ENCODE measurements at places on chromosomes 11 and 22.

- no peak for DNase-seq
Measured at GRCh38 chr11:60084631-60085273, 3.7 kb upstream of the MS4A2 start.

- DNase-seq = no peak
Measured at GRCh38 chr11:119180729-119181676, 4.3 kb upstream of the NHERF4 start.

DNA sequence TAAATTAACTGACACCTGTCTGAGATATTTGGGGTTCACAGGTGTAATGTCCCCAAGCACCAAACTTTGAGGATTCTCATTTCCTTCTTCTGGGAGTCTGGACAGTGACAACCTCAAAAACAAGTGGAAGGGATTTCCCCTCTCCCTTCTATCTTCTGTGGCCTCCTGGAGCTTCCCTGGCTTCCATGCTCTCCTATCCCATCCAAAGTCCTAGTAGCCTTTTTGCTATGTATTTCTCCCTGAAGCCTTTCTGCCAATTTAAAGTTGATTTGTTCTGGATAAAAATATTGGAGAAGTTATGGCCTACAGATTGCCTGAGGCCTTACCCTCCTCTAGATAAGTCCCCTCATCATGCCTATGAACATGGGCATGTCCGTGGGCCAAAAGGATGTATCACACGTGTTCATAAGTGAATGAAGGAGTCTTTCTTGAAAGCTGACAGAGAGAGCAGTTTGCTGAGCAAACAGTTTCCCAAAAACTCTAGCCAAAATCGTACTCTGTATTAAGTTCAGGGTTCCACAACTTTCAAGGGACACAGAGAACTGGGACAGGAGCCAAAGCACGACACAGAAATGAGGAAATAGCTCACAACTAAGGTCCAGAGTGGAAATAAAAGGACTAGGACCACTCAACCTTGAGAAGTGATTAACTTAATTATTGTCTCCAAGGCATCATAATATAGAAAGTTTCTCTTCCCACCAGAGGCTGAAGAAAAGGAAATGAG, 6.7 kb downstream of the HEPACAM start:
- DNase-seq = no peak

DNA sequence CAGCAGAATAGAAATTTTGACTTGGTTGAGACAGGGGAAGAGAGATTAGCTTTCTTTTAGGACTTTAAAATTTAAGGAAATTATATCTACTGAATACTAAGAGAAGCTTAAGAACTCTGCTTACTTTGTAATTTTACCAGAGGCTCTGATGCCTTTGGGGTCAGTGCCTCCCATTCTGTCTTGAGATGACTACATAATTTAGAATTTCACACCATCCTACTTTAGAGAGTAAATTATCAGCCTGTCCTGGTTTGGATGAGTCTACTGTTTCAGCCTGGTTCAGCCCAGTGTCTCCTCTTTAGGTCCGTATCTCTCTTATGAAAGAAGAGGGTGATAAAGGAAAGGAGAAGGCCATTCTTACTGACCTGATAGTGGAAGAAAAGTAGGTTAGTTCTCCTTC, 9.8 kb downstream of the NUCB2 start:
- no peak for DNase-seq

GRCh38 chr22:27571463-27572277, 229.9 kb downstream of the MN1 start:
- no peak for DNase-seq

GRCh38 chr11:15555161-15555560, 440.4 kb downstream of the INSC start:
- DNase-seq = no peak

- peak; percentile 8 for DNase-seq
Measured at GRCh38 chr11:103892603-103893002, 143.8 kb upstream of the DDI1 start.

DNA sequence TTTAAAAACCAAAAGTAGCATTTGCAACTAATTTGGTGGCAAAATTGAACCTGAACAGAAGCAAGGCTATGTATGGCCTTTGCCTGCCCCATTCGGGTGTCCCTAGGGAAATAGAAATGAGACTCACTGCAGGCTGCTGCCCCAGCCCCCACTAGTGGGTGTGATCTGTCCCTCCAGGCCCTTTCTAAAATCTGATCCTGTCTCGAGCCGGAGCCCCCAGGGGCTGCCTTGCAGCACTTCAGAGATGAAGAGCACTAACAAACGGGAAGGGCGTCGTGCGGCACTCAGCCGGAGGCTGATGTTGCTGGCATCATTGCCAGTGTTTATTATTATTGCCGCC, 43.2 kb downstream of the CD82 start:
- DNase-seq = no peak

GRCh38 chr11:88359541-88359940, 22.0 kb upstream of the CTSC start:
- DNase-seq = no peak

- DNase-seq = no peak
Measured at GRCh38 chr22:49590851-49591445, 236.7 kb downstream of the BRD1 start.

- DNase-seq = no peak
Measured at GRCh38 chr22:23899042-23899745, 5.0 kb downstream of the MIF start.

GRCh38 chr11:35115688-35116030, 23.3 kb upstream of the CD44 start:
- no peak for DNase-seq

- DNase-seq = no peak
Measured at GRCh38 chr11:796565-797295, 1.4 kb downstream of the SLC25A22 start.

DNA sequence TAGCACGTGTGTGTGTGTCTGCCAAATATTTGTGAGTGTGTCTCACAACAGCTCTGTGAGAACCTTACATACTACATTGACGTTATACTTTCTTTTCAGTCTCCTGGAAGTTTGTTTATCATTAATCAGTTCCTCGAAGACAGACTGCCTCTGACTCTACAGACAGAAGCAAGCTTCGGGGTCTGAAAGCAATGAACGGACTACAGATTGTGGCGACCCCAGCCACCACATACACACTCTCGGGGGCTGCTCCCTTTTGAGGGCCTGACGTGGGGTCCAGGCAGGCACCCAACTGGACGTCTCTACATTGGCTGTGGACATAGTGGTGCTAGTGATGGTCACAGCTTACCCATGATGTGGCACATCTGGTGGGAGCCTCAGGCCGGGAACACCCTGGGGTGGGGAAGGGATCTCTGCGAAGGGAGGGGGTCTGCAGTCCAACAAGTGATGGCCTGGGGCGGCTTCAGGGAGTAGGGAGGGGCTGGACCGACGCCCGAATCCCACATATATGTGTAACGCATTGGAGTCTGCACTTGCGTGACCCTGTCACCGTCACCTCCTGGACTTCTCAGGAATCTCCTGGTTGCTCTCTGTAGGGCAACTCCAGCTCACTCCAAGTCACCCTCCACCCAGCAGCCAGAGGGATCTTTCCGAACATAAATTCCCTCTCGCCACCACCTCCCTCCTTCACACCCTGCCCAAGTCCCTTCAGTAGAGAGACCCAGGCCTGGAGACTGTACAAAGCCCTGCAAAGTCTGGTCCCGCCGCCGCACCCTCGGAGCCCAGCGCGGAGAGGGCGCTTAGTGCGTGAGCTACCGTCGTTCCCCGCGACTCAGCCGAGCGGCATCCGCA, 30.4 kb upstream of the TRIM29 start:
- no peak for DNase-seq

DNA sequence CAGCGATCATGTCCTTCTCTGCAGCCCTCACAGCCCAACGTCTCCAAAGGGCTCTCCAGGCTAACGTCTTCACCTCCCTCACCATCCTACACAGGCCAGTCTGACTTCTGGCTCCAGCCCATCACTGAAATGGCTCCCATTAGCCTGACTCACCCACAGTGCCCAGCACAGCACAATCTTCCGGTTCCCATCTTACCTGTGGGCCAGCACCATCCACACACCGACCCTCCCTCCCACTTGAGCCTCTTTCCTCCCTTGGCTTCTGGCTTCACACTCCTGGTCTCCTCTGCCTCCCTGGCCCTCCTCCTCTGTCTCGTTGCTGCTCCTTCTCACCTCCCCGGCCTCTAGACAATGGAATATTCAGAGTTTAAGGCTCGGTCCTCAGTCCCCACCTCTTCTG, 51.2 kb downstream of the PDE2A start:
- DNase-seq = no peak

- no peak for DNase-seq
Measured at GRCh38 chr11:68138237-68138636, 17.0 kb upstream of the CHKA start.

DNA sequence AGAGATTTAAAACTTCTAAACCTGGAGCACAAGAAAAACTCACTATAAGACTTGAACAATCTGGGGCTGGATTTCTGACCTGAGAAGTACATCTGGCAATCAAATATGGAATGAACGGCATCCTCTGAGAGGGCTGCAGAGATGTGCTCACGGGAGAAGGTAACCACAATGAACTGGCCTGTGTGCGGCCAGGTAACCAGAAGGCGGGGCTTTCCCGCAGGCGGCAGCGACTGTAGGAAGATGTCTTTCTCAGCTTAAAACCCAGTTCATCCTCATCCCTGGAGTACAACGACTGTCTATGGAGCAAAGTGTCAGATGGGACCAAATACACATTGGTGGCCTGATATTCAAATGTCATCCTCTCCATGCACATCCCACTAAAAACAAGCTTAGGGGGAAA, 24.5 kb downstream of the MICAL3 start:
- DNase-seq = no peak

DNA sequence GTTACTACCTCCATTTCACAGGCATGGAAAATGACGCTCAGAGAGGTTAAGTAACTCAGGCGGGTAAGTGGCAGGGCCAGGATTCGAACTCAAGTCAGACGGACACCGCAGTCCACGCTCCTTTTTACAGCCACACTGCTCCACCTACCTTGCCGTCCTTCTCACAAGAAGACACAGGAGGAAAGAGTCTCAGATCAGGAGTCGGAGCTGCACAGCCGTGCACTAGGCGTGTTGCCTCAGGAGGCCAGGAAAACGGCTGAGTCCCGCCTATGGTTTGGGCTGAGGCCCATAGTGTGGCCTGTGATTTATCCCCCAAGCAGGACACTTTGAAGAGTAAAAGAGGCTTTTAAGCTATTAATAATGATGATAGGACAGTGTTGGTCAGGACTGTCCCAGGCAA, 44.7 kb upstream of the CD5 start:
- no peak for DNase-seq

DNA sequence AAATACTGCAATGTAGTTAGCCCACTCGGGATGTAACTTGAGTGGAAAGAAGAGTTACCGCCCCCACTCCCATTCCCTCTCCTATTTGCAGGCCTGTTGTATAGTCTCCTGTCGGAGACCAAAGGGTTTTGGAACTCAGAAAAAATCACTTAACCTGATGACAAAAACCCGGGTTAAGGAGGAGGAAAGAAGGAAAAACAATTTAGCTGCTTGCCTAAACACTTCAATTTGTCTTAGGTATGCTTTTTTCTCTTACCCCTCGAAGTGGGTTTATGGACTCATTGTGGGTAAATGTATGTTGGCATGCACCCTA, 2.2 kb downstream of the YAP1 start:
- DNase-seq = no peak

DNA sequence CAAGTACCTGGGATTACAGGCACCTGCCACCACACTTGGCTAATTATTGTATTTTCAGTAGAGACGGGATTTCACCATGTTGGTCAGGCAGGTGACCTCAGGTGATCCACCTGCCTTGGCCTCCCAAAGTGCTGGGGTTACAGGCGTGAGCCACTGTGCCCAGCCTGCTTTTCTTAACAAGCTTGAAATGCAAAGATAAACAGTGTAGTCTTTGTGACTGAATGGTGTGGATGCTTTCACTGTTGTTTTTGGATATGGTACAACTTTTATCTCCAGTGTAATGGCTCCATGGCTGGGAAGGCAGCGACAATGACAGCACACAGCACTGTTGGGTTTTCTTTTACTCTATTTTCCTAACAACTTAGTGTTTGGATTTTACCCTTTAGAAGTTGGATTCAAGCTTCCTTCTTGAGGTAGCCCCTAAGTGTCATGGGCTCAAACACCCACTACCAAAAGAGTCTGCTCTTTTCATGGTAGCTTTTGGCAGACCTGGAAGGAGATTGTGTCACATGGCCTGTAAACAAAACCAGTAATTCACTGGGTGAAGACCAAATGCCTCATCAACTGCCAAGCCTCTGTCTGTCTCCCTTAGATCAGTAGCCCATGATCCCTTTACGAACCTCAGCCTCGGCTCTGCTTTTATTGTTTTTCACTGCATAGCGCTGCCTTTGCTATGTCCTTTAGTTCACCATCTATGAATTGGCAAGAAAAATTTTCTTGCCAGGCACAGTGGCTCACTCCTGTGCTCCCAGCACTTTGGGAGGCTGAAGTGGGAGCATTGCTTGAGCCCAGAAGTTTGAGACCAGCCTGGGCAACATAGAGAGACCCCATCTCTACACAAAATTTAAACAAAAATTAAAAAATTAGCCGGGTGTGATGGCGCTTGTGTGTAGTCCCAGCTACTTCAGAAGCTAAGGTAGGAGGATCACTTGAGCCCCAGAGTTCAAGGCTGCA, 6.4 kb downstream of the VPS51 start:
- no peak for DNase-seq

DNA sequence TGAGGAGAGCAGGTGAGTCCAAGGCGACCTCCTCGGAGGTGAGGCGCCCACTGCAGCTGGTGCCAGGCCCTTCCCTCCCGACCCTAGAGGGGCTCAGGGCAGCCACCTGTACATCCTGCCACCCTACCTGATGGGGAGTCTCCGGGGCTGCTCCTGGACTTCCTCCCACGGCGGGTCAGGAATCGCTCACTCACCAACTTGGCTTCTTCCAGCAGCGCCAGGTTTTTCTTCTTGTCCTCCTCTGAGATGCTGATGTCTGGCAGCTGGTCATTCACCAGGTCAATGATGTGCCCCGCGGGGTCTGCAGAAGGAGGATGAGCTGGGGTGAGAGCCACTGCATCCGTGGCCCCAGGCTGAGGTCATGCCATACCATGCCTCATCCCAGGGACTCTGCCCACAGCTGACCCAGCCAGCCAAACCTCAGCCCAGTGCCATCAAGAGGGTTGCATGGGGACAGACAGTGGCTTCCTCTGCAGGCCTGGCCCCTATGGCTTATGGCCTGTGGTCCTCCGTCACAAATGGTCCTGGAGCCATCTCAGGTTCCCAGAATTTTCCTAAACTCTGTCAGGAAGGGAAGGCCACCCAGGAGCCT, 61.0 kb upstream of the LYVE1 start:
- DNase-seq = no peak

DNA sequence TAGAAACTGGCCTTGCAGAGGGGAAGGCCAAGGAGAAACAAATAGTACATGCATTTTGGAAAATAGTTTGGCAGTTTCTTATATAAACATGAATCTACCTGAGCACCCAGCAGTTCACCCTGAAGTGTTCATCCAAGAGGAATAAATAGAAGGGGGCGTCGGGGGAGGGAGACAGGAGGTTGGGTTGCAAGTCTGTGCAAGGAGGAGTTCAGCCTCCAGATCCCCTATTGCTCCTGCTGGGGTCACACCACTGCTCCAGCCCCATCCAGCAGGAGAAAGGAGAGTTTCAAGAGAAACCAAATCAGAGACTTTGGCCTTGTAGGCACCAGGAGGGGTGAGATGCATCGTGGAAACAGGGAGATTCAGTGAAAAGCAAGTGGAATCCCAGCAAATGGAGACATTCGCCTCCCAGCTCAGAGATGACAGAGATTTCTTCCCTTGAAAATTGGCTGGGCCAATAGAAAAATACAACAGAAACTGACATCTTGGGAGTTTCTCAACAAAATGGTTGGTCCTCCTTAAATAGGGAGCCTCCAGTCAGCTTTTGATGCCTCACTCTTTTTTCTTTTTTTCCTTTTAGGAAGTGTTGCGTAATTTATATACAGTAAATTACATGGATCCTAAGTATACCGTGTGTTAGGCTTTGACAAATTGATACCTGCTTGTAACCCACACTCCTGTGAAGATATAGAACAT, 34.1 kb downstream of the OTOG start:
- no peak for DNase-seq

Data from HS-5 (cell line).